Stimulated activated CD4-positive, alpha-beta T cell treated with anti-CD3 and anti-CD28 coated beads, Interleukin-2, amount 100 ng/mL, for 48 hours (primary cell): ENCODE measurements at places on chromosomes 4 and X.

- no peak for DNase-seq
Measured at GRCh38 chr4:2245057-2245786, 3.3 kb upstream of the HAUS3 start.

DNA sequence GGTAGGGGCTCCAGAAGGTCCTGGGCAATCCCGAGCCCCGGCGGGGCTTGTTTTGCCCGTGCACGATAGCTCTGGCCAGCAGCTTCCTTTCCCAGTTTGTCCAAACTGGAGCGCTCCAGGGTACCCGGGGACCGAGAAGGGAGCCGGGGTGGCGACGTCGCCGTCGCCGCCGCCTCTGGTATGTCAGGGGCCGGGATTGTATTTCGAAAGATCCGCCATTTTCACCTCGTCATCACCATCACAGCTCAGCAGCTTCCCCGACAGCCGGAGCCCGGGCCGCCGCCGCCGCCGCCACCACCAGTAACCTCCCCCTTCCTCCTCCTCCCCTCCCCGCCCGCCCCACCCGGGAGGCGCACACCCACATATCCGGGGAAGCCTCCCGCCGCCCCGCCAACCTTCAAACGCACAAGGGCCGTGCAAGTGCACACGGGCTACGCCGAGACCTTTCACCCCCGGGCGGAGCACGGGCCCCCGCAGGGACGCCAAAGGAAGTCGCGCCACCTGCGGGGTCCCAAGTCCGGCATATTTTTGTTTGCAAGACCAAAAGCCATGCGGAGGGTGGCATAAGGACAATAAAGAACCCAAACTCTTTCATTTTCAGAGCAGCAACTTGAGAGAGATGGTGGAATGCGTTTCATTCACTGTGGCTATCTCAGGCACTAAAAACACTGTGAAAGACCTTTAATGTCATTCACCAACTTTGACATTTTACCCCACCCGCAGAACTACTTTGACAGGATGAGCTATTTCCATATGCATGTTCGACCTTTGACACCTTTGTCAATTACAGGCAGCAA, at the start of gene LIN54:
Gene LIN54 (minus strand): TSS at position 302 of the 797 bp plus-strand sequence. CDS start 25,979 bp downstream, outside the sequence.
- peak; percentile 66 for DNase-seq

DNA sequence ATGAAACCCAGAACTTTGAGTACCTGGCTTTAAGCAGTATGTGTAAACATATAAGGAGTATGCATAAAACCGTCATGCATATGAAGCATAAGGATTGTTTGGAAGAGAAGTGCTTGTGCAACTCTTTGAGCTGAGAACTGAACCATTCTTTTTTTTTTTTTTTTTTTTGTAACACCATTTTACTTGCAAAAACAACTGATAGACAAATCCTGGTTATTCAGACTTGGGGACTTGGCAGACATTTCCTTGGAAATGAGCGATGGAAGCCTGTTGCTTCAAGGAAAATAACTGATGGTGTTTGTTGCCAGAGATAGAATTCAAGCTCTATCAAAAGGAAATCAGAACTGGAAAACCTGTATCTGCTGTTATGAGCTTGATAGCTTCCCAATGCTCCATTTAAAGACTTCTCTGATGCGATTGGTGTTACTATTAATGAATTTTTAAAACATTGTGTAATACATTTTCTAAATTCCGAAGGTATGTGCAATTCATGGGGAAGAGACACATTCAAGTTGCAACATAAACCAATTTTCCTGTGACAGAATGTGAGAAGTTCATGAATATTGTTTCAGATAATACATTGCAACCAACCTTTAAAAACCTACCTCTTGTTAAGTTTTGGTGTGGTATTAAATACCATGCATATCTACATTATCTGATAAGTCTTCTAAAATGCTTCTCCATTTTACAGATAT, 47.0 kb upstream of the FAT1 start:
- no peak for DNase-seq

GRCh38 chrX:7225338-7225737, 77.4 kb upstream of the PUDP start:
- no peak for DNase-seq

- no peak for DNase-seq
Measured at GRCh38 chr4:70945046-70945445, 42.9 kb downstream of the MOB1B start.

DNA sequence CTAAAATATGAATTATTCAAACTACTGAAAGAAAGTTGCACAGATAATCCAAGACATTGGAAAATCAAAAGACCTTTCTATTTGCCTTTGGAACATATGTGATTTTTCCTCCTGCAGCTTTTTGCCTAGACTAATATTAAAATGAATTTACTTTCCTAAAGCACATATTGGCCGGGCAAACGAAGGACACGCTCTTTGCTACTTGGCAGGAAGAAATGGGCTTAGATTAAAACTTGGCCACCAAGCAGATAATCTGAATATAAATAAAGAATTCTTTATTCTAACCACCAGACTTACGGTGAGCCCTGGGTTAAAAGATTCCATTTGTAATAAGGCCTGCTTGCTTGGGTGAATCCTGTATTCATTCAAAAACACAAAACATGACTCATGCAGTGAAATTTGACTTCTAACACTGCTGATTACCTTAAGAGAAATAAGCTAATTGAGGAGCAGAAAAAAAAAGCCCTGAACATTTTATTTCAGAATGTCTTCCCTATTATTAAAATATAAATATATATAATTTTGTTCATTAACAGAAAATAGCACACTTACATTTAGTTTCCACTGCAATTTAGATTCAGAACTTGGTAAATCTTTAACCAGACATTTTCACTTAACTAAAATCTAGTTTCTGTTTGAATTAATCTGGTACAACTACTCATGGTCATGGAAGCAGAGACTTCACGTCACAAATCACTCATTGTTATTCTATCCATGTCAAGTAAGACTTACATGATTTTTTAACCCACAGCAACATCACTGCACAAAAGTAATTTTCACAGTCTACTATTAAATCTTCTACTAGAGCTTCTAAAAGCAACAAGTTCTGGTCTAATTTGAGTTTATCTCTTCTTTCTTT, 116.1 kb upstream of the PLAC1 start:
- no peak for DNase-seq

GRCh38 chrX:132718431-132718958, 229.7 kb upstream of the MBNL3 start:
- DNase-seq: no peak

- DNase-seq: peak; percentile 47
Measured at GRCh38 chrX:153662266-153662665, 11.3 kb downstream of the PNCK start.

DNA sequence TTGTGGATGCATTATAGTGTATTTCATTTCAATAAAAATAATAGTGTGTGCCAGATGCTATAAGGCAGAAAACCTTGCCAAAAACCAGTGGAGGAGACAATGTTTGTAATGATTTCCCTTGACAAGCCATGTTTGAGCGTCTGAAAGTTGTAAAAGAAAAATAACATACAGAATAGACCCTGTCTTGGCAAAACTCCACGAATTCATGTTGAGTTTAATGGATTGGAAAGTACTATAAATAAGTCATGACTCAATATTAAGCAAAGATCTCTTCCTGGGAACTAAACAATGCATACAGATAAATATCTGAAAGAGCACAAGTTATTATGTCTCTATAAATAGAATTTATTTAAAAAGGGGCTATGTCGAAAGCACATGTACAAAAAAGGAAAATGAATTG, 543.5 kb downstream of the GABRG1 start:
- no peak for DNase-seq
